ENCODE measurements at places on chromosomes 2 and 18.

DNA sequence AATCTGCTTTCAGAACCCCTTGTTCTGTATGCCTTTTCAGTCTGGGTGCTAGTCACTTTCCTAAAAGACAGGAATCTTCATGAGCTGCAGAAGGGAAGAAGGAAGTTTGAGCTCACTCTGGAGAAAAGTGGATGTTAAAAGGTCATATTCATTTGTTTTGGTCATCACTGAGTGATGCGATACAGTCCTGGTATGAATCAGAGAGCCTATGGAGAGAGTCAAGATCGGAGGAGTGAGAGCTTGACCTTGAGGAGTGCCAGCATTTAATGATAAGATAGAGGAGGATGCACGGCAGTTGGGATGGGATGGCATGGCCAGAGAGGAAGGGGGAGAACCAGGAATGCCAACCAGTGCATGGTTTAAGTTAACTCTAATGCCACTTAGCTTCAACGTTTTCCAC is 19.6 kb downstream of the USP39 start:
- peak; percentile 50 for DNase-seq

DNA sequence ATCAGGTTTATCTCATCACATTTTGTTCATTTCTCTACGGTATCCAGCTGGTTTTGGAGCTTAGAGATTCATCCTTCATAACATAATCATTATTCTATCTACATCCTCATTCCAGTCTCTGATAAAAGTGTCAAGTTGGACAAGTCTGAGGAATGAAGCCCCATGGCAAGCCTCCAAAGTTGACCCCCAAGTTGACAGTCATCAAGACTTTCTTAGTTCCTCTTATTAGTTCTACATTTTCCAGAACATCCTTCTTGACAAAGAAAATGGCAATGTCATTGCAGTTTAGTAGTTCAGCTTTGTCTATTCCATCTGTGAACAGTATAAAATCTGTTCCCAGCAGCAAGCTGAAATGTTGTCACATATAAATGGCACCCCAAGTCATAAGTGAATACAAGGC is 4.5 kb upstream of the TMSB10 start:
- no peak for DNase-seq

DNA sequence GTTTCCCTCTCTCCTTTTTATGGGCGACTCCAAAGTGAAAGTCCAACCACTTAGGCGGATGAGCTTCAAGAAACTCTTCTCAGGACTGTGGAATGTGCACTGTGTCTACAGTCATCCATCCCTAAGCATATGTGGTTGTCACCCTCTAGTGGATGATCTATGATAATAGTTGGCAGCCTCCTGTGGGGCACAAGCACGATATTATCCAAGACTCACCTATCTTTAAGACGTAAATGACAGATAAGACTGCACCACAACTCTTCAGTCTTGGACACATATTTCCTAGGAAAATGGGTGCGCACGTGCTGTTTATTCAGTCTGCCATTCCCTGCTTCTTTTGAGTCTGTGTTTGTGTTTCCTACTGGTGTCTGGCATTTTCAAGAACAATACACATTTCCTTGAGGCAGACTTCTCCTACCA is 145.5 kb upstream of the CTAGE1 start:
- DNase-seq, result peak; percentile 95

GRCh38 chr2:46818819-46819218 is 96.8 kb downstream of the MCFD2 start:
- DNase-seq, result no peak

- DNase-seq, result no peak
Observed at GRCh38 chr2:100185516-100185915, 43.1 kb upstream of the AFF3 start.

DNA sequence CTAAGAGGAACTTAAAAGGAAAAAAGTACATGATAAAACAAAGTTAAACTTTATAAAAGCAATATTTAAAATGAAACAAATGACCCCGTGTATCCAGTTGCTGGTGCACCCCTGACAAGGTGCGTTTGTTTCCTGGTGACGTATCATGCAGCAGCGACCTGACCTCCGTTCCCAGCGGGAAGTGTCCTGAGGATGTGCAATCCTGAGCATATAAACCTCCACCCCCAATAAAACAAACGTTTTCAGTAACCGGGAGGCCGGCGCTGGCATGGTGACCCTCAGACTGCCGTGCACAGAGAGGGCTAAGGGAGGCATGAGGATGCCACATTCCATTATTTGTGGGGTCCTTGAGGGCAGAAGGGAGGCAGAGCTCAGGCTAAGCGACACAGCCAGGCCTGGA is 14.8 kb downstream of the SLC66A2 start:
- DNase-seq, result no peak

DNA sequence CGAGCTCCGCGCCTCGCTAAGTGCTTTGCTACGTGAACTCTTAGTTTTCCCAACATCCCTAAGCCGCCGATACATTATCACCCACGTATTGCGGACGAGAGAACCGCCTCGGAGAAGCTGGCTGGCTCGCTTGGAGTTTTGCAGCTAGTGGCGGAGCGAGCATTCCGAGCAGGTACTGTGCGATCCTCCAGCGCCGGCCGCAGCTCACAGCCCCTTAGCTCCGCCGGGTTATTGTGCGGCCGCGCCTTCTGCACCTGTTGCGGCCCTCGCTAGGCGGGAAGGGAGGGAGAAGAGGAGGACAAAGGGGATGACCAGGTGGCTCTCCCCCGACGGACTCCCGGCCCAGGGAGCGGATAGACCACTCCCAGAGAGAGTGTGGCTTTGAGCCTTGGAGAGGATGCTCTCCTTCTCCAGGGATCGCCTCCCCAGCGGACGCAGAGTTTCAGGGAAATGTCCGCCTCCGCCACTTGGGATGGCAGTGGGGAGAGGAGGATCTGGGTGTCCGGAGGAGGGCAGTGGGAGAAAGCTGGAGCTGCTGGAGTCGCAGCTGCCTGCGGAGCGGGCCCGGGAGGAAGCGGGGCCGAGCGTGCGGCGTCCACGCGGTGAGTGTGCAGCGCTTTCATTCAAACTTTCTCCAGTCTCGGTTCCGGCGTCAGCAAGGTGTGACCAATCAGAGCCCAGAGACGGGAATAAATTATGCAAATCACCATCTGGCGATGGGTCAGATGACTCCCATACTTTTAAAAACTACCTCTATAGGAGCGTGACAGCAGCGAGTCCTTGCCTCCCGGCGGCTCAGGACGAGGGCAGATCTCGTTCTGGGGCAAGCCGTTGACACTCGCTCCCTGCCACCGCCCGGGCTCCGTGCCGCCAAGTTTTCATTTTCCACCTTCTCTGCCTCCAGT is at the start of gene LIPG:
LIPG (plus strand) TSS at position 769 of the 905 bp plus-strand sequence. CDS start 252 bp downstream, outside the sequence.
- peak; percentile 50 for DNase-seq

GRCh38 chr18:43789234-43790000 is 512.1 kb upstream of the SYT4 start:
- DNase-seq, result no peak

DNA sequence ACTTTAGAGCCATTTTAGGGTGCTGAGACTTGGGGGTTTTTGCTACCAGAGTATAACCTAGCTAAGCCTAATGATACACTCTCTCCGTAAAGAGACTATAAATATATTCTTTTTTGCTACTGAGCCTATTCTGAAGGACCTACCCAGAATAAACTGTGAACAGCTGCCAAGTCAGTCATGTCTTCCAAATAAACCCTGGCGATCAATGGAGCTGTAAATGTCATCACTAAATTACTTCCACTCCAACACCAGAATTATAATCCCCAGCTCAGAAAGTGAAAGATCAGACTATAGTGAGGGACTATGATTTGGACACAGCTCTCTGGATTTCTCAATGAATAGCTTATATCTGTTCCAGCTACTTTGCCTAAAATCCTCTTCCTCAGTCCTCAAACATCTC is 178.9 kb downstream of the METTL4 start:
- DNase-seq, result no peak

DNA sequence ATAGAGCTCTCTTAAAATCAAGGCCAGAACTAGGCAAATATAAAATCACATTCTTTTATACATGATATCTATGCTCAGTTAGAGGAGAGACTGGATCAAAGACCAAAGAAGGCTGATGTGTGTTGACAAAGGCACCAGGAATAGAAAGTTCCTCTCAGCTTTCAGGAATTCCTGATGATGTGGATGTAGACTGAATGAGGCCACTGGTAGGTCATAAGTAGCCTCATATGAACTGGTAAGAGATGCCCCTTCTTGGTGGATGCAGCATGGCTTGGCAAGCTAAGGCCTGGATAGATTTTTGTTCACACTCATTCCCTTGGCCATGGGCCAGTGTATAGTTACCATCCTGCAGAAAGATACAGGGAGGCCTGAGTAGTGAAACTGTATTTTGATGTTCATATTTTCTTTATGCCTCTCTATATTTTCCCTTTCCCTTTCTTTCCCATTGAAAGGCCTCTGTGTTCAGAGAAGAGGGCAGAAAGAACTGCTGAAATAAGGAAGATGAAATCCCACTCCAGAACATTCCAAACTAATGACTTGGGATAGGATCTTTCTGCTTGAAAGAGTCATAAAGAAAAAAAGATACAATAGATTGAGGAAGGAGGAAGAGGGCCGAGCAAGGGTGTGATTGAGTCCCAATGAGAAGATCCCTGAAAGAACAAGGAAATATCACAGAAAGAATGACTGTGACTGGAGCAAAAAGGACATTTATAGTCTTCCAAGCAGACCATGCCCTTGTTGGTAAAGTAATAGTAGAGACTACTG is 2182.7 kb upstream of the PIK3C3 start:
- peak; percentile 63 for DNase-seq

GRCh38 chr2:11560806-11561205 is 27.0 kb downstream of the GREB1 start:
- no peak for DNase-seq

- no peak for DNase-seq
Observed at GRCh38 chr2:233297076-233297475, 10.5 kb upstream of the SAG start.

GRCh38 chr2:78540255-78540654 is 485.2 kb upstream of the REG3G start:
- no peak for DNase-seq
